ENCODE measurements at places on chromosomes 5 and 9. TPM values are rescaled to one million over a fixed set of nuclear protein-coding genes. Genes with fewer than 3 reads are reported as not detected.

GRCh38 chr5:102523541-102524175 lies 24.9 kb upstream of the SLCO6A1 start:
- DNase-seq, result no peak

GRCh38 chr5:61625681-61626621 lies 293.9 kb downstream of the ZSWIM6 start:
- DNase-seq, result peak; percentile 92

- DNase-seq, result no peak
These were observed 206.4 kb downstream of the PAPPA start for GRCh38 chr9:116360016-116360415.

DNA sequence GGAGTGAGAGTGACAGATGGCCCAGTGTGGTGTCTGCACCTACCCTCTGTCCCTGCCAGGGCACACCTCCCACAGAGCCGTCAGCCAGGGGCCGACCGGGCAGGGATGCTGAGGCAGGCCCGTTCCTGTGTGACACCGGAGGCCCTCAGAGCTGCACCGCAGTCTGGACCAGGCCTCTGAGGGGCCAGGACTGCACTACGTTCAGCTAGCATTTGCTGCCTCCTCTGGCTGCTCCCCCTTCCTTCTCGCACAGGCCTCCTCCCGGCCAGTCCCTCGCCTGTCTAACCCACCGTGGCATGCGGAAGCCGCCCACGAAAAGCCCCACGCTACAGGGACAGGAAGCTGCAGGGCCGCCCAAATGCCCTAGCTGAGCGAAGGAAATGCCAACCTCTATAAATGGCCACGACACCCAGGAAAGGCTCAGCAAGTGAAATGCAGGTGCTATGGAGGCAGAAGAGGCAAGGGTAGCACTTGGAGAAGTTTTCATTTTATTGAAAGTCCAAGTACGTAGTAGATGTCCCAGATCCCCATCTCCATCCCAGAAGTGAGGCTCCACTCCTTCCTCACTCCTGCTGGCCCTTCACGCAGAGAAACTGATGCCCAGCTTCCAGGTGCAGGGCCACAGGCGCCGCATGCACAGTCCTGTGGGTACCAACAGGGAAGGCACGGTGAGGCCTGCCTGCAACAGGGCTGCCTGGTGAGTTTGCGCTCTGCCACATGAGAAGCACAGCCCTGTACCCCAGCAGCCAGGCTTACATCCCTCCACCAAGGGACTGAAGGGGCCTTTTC lies 38.7 kb downstream of the MAPK9 start:
- no peak for DNase-seq

DNA sequence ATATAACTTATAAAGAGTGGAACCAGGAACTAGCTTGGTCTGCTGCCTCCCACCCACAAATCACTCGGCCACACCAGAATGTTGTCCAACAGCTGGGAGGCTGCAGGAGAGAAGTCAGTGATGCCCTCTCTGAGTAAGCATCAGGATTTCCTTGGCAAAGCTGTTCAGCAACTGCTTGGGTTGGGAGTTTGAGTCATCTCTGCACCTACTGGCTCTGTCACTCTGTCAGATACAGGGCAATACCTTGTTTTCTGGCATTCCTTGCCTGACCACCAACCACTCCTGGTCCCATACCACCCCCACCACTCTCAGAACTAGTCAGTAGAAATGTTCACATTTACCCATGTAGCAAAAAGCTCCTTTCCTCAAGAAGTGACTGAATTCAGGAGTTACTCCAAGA lies 36.8 kb upstream of the GCNT4 start:
- no peak for DNase-seq

GRCh38 chr5:150335778-150336177 lies 21.7 kb upstream of the TCOF1 start:
- DNase-seq, result no peak

GRCh38 chr5:137313526-137314175 lies 185.5 kb downstream of the SPOCK1 start:
- no peak for DNase-seq

- peak; percentile 57 for DNase-seq
These were observed 28.3 kb upstream of the NIPAL4 start for GRCh38 chr5:157431544-157432200.

GRCh38 chr5:173229382-173229959 lies 5.5 kb downstream of the NKX2-5 start:
- no peak for DNase-seq

DNA sequence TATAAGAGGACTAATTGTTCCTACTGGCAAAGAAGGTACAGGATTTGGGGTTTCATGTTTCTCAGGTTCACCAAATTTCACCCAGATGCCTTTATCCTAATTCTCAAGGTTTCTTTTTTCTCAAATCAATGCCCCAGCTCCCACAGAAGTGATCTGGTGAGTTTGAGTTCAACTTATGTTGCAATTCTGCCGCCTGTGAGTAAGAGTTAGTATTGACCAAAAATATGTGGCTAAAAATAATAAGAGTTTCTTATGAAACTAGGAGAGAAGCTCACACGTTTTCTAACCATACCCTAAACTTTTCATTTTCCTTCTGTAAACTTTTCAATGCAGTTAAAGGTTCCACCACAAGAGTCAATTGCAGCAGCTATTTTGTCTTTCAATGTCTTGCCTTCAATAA lies 15.1 kb downstream of the SLCO6A1 start:
- DNase-seq, result no peak

GRCh38 chr5:7983433-7983832 lies 114.5 kb downstream of the MTRR start:
- DNase-seq, result no peak

DNA sequence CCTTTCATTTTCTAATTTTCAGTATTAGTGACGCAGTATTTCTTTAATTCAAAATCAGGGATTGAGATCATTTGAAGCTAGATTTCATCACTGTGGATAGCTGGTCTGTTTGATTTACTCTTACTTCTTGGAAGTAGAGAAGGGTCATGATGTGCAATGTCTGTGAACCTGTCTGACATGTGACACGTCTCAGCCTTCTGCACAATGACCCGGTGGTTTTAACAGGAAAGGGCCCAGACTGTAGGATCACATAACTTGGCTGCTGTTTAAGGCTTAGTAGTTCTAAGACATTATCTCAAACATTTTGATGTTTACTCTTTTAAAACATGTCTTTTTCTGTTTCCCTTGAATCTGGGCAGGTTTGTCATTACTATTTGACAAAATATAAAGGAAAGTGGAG lies 823.3 kb upstream of the NUDT12 start:
- DNase-seq, result no peak

- DNase-seq, result no peak
These were observed 4.7 kb upstream of the C9orf57 start for GRCh38 chr9:72065076-72065475.

- no peak for DNase-seq
These were observed 169.7 kb upstream of the CDH9 start for GRCh38 chr5:27208051-27208450.

GRCh38 chr9:20930836-20931235 lies 100.6 kb downstream of the HACD4 start:
- DNase-seq, result no peak

- no peak for DNase-seq
These were observed 177.3 kb upstream of the ADAMTSL1 start for GRCh38 chr9:18296702-18297055.

DNA sequence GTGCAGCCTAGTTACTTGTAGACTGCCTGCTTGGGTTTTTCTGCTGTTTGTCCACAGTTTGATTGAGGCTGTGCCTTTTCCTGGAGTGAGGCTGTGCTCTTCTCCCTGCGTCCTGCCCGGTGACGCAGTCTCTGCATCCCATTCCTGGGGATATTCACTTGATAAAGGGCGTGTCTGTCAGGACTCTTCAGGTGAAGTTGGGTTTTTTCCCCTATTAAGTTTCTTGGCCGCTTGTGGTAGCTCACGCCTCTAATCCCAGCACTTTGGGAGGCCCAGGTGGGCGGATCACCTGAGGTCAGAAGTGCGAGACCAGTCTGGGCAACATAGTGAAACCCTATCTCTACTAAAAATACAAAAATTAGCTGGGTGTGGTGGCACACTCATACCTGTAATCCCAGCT lies 50.0 kb upstream of the SUSD3 start:
- no peak for DNase-seq

DNA sequence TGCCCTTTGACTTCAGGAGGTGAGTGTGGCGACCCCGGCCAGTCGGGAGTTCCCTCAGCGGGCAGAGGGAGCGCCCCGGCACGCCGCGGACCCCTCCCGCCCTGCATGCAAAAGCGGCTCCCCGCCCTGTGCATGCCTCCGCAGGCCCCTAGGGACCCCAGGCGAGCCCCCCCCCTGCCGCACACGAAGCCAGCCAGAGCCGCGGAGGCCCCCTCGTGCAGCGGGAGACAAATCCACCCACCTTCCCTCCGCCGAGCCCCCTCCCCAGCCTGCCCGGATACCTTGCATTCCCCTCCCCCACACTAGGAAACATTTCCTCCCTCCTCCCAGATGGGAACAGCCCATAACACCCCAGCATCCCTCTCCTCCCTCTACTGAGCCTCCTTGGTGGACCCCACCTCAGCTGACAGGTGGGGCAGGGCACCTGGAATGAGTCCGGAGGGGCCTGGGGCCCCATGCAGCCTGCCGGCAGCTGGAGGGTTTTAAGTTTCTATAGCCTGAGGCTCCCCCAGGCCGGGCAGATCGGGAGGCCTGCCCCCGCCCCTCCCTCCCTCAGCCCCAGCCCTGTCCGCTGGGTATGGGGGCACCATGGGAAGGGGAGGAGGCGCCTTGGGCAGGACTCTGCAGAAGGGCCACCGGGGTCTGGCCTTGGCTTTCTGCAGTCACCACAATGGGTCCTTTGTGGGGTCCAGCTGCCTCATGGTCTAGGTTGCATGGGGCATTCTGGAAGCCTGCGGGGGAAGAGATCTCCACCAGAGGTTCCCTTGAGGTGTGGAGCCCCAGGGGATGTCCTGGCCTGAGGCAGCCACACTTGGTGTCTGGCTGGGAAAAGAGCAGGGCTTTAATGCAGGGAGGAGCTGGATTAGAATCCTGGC lies 601 bp downstream of the ERGIC1 start:
- peak; percentile 40 for DNase-seq

CA9 gene
- 0.28 TPM for total RNA-seq

MCIDAS gene
- total RNA-seq, result not detected

PHYKPL gene
- 56.0 TPM for total RNA-seq

RANBP17 gene
- total RNA-seq, result 19.2 TPM

KLF4 gene
- total RNA-seq, result 35.0 TPM

GLRA1 gene
- not detected for total RNA-seq

MUSK gene
- total RNA-seq, result 0.08 TPM

EGFL7 gene
- total RNA-seq, result 77.1 TPM

DOLPP1 gene
- total RNA-seq, result 26.6 TPM

ORM2 gene
- total RNA-seq, result 1.8 TPM

SOHLH1 gene
- total RNA-seq, result not detected

SLC4A9 gene
- not detected for total RNA-seq

DPP7 gene
- 215 TPM for total RNA-seq

PCSK5 gene
- total RNA-seq, result 12.1 TPM

ASPN gene
- total RNA-seq, result 5.3 TPM

ABHD17B gene
- 14.0 TPM for total RNA-seq

ANKRD20A1 gene
- 1.00 TPM for total RNA-seq

CD274 gene
- 0.66 TPM for total RNA-seq

Measured in adrenal gland (tissue), 19 donors.